MG63 (cell line): ENCODE measurements at places on chromosomes 6 and 20. TPM values are rescaled to one million over a fixed set of nuclear protein-coding genes. Genes with fewer than 3 reads are reported as not detected.

The DEFB119 gene
- not detected in 2 replicates for total RNA-seq

The MYT1 gene
- not detected in 2 replicates for total RNA-seq

The HLA-DRB1 gene
- total RNA-seq: not detected in 2 replicates

The PHACTR2 gene
- 23.8 and 26.2 TPM in 2 replicates for total RNA-seq

The MOG gene
- total RNA-seq: not detected in 2 replicates

The FHL5 gene
- not detected in 2 replicates for total RNA-seq
